ENCODE measurements at places on chromosomes 12 and 14. TPM values are rescaled to one million over a fixed set of nuclear protein-coding genes. Genes with fewer than 3 reads are reported as not detected.

DNA sequence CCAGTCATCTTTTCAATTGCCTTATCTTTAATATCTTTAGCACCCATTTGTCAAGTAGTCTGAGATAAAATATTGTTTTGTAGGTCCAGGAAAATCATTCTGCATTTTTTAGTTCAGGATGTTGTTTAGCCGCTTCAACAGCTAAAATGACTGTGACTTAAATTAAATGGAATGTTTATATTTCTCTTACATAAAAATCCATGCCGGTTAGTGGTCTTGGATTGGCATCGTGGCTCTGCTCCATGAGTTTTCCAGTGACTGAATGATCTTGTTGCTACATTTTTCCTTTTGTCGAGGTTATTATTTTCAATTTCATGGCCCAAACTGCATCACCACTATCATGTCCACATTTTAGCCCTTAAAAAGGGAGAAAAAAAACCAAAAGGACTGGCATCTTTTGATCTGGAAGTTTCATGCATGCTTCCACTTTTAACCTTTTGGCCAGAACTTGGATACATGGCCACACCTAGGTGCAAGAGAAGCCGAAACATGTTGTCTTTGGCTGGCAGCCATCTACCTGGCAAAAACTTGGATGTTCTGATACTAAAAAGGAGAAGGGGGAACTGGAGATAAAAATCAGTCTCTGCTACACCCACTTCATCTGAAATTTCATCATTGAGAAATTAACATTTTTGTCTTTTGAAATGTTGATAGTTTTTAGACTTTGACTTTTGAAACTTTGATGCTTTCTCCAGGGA lies 142.4 kb downstream of the OTOGL start:
- no peaks in the 10 kb centered on the region for H3K27me3 ChIP-seq
- H3K27ac ChIP-seq: no peak overlapping the region
- no peak for DNase-seq
- no peak overlapping the region for H3K4me3 ChIP-seq
- H3K36me3 ChIP-seq: no peaks in the 10 kb centered on the region
- no peaks in the 10 kb centered on the region for H3K4me1 ChIP-seq

The CLEC4C gene
- not detected for total RNA-seq

The RFLNA gene
- 1.4 TPM for total RNA-seq

GRCh38 chr12:51829011-51829481 lies 19.5 kb downstream of the FIGNL2 start:
- H3K4me3 ChIP-seq: peak overlapping the region; percentile 20
- peak overlapping the region; percentile 73 for H3K27ac ChIP-seq
- H3K36me3 ChIP-seq: no peaks in the 10 kb centered on the region
- DNase-seq: peak; percentile 95
- H3K4me1 ChIP-seq: peaks cover 58% of the 10 kb centered on the region

The CELA1 gene
- not detected for total RNA-seq

DNA sequence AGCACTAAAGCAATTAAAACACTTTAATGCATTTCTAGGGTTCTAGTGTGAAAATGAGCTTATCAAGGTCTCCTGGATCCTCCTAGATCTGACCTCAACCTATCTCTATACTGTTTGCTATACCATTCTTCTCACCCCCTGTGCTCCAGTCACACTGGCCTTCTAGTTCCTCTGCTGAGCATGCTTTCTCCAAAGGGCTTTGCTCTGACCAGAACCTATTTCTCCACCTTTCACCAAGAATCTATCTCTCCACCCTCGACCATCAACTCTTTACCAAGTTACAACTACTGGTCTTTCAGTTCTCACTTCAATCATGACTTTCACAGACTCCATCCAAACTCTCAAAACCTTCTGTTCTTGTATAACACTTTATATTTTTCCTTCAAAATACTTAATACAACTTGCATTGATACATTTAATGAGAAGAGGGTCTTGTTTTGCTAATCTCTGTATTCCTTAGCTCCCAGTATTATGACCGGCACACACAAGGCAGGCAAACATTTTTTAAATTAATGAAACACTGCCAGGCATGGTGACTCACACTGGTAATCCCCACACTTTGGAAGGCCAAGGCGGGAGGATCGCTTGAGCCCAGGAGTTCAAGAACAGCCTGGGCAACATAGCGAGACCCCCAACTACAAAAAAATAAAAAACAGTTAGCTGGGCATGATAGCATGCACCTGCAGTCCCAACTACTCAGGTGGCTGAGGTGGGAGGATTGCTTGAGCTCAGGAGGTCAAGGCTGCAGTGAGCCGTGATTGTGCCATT lies 22.8 kb downstream of the PPP1R12A start:
- no peak overlapping the region for H3K4me3 ChIP-seq
- peak overlapping the region; percentile 39 for H3K27ac ChIP-seq
- H3K27me3 ChIP-seq: no peaks in the 10 kb centered on the region
- no peak for DNase-seq

The TRPV4 gene
- 0.56 TPM for total RNA-seq

- H3K4me3 ChIP-seq: no peak overlapping the region
- H3K27ac ChIP-seq: no peak overlapping the region
- H3K36me3 ChIP-seq: no peaks in the 10 kb centered on the region
- DNase-seq: no peak
Observed at GRCh38 chr12:14058717-14059116, 77.3 kb upstream of the GRIN2B start.

The CMKLR1 gene
- not detected for total RNA-seq

- H3K4me3 ChIP-seq: peak within 1 kb of the TSS; percentile 55
- DNase-seq: peak; percentile 86
- no peak within 1 kb of the TSS for H3K27ac ChIP-seq
Observed at GRCh38 chr14:64293976-64294671, at the start of gene ESR2. Gene ESR2 (minus strand): TSS chr14:64294371. CDS start chr14:64282985, 11,386 bp downstream.

GRCh38 chr14:84819528-84819927 lies 710.4 kb upstream of the FLRT2 start:
- H3K27ac ChIP-seq: no peak overlapping the region
- no peaks in the 10 kb centered on the region for H3K36me3 ChIP-seq
- peaks cover 7% of the 10 kb centered on the region for H3K27me3 ChIP-seq
- no peak for DNase-seq

The NRIP2 gene
- 0.65 TPM for total RNA-seq
